ENCODE measurements at places on chromosomes 1 and 21. TPM values are rescaled to one million over a fixed set of nuclear protein-coding genes. Genes with fewer than 3 reads are reported as not detected.

The IL10 gene
- not detected for total RNA-seq

The CLDN8 gene
- total RNA-seq = 1.3 TPM

The FNDC5 gene
- total RNA-seq = not detected

The MEAF6 gene
- total RNA-seq = 64.9 TPM

The OR2M7 gene
- not detected for total RNA-seq

The ORC1 gene
- 1.2 TPM for total RNA-seq

All from mammary epithelial cell (primary cell).